Right hindlimb (tissue), 1 donor: ENCODE measurements at places on chromosomes 5 and 9.

DNA sequence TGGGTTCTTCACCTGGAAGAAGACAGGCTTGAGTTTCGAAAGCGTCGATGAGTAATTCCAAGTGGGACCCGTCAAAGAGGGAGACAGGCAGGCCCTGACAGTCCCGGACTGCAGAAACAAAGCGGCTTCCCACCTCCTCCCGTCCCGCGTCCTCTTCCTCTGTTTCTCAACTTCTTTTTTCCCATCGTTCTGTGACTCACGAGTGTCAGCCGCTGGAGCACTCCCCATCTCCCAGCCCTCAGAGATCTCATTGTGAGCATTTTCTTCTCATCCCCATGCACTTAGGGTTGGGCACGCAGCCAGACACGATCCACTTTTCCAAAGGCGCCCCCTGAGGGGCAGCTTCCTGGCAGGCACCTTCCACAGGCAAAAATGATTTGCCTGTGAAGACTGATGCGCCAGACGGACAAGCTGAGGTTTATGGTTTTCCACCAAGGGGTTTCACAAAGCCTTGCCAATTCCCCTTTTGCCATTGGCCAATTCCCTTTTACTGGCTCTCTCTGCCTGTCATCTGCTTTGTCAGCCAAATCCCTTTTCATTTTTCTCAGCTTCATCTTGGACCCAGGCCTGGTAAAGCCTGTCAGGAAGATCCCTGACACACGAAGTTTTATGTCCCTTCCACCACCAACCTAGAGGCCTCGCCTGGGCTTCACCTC is 86.5 kb upstream of the ANKRD55 start:
- peak; percentile 78 for DNase-seq

DNA sequence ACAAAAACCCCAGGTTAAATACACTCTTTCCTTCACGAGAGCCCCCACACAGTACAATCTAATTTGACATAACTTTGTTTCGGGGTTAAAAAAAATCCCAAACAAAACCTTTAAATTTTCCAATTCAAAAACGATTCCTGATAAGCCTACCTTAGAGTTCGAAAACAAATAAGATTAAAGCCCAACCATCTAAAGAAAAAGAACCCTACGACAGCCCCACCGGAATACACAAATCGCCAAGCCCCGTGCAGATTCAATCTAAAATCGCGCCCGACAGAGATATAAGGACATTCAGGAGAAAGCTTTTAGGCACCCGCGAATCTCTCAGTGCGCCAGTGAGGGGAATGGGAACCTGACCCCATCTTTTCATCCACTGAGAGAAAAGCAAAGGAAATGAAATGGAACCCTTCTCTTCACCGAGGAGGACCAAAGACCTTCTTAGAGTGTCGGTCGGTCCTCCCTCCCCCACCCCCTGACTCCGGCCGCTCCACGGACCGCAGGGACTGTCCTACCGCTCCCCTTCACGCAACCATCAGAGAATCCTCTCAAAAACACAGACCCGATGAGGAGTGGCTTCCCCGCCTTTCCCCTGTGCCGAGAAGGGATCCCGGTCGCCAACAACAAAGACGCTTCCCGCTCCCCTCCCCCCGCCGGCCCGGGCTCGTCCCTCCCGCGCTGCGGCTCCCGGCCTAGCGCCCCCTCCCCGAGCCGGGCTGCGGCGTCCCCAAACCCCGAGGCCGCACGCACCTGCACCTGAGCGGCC is 925 bp downstream of the ABHD17B start:
- DNase-seq: peak; percentile 74

DNA sequence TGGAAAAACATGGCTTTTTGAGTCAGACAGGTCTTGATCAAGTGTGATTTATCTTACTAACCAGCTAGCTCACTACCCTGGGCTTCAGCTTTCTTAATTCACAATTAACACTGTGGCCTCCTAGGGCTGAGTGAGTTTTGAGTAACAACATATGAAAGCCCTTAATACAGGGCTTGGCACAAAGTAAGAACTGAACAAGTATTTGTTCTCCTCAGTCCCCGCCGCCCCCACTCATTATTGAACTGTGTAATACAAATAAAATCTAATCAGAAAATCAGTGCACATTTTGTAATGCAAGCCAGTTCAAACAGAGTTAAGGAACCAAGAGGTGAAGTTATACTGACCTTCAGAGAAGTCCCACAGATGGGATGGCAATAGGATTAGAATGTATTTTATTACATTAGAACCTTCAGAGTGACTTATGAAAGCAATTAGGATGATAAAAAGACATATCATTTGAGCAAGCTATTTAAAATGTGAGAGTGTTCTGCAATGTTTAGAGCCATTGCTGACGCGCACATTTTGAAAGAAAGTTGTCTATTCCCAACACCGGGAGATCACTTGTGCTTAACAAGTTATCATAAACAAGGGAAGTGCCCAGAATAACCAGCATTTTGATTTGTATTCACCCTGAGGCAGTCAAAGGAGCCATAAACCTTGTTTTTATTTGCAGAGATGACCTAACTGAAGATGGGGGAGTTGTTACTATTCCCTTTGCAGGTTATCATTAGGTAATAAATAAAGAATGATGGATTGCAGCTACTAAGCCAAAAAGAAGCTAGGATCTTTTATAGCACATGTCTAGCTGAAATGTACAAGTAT is 19.4 kb downstream of the ADAMTS16 start:
- no peak for DNase-seq

- DNase-seq: no peak
Measured at GRCh38 chr9:77983320-77983662, 48.3 kb downstream of the GNAQ start.

DNA sequence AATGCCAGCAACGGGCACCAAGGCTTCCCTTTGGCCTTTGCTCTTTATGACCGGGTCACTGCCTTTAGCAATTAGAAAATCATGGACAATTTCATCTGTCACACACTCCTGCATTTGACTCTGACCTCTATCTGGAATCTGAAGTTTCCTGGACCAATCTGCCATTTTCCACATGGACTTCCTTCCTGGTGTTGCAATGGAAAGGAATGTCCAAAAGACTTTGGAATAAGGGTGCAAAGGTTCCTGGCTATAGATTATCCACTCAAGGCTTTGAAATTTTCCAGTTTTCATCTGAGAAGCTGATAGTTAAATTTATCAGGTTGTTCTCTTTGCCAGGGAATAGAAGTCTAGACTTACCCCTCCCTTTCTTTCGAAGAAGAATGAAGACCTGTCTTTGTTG is 523.1 kb upstream of the ZNF462 start:
- no peak for DNase-seq

DNA sequence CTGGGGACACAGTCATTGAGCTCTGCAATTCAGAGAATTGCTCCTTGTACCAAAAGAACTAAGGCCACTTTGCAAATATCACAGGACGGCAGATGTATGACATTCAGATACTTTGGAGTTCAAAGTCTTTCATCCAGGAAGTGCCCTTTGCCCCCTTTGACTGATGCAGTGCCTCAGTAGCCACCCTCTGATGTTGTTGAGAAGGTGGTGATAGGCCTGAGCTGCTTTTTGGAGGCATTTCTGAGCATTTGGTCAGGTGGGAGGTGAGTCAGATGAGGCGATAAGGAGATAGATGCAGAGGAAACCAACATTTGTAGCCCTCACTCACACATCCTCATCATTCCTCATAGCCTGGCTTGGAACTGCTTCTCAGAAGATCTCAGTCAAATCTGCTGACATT is 63.4 kb downstream of the ANGPTL2 start:
- DNase-seq: no peak

- DNase-seq: no peak
Measured at GRCh38 chr9:126658201-126658825, 44.6 kb downstream of the LMX1B start.

GRCh38 chr9:133237035-133237731 is 28.1 kb upstream of the OBP2B start:
- DNase-seq: peak; percentile 53
